Right renal pelvis (tissue), 4 donors: ENCODE measurements at places on chromosomes 2 and 18.

DNA sequence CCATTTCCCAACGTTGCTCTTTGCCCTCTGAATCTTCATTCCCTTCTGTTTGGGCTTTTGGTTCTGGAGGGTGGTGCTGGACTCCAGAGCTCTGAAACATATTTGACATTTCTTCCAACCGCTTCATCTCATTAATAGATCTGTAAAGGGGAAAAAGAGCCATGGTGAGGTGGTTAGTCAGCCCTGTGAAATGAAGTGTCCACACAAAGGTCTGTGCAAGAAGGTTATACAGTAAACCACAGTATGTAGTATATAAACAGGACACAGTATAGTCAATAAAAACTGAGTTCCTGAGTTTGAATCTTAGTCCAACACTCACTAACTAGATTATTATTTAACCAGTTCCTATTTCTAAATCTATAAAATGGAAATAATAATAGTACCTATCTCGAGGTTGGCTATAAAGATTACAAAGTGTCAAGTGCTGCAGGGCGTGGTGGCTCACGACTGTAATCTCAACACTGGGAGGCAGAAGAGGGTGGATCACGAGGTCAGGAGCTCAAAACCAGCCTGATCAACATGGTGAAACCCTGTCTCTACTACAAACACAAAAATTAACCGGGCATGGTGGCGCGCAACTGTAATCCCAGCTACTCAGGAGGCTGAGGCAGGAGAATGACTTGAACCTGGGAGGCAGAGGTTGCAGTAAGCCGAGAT, 13.1 kb downstream of the STARD7 start:
- DNase-seq, result no peak

DNA sequence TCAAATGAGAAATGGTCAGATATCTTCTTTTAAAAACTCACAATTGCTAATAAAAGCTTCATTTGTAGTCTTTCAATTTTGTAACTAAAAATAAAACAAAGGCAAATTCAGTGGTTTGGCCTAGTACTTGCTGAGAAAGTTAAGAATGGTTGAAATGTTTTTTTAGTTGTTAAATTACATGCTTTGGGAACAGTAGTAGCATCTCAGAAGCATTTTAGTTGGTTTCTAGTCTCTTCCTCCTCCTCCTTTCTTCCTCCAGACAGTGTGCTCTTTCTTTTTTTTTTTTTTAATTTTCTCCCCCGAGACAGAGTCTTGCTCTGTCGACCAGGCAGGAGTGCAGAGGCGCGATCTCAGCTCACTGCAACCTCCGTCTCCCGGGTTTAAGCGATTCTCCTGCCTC, 9.8 kb downstream of the TRAK2 start:
- no peak for DNase-seq

GRCh38 chr18:10090668-10091067, 176.9 kb downstream of the VAPA start:
- no peak for DNase-seq

- no peak for DNase-seq
These were observed 37.0 kb downstream of the FIGN start for GRCh38 chr2:163698857-163699256.

DNA sequence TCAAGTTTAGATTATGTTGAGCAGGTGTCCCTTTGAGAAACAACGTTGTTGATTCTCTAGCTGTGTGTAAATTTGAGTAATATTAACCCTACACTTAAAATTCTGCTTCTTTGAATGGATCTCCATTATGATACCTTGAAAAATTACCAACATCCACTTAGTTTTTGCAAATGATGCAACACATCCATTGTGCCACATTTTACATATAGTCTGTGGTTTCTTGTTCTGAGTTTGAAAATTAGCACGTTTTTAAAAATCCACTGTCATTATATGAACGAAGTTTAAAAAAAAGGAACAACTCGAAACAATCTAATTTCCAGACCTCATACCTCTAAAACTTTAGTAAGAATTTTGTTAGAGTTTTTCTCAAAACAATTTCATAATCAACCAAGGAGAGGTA, 37.7 kb downstream of the PIK3C3 start:
- no peak for DNase-seq

DNA sequence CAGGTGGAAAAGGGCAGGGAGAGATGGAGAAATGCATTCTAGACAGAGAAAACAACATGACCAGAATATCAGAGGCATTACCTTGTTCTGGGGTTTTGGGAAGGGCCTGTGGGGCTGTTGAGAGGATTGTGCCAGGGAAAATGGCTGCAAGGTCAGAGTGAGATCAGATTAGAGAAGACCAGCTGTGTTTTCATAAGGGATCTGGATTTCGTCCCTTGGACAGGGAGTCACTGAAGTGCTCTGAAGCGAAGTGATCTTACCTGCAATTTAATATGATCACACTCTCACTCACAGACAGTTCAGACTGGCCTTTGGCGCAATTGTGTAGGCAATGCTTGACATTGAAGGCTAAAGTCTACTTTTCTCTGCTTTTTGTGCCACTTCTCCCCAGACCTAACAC, 20.3 kb upstream of the REG3G start:
- no peak for DNase-seq

GRCh38 chr2:11368059-11368572, 23.7 kb upstream of the ROCK2 start:
- no peak for DNase-seq

GRCh38 chr2:39027421-39027820, 93.4 kb downstream of the SOS1 start:
- DNase-seq, result no peak
